ENCODE measurements at places on chromosomes 13 and 19.
A peak's percentile ranks its signal among the peaks of the same experiment; 100 is the strongest.

- DNase-seq, result no peak
These were observed 938.3 kb upstream of the PCDH9 start for GRCh38 chr13:68168448-68168847.

DNA sequence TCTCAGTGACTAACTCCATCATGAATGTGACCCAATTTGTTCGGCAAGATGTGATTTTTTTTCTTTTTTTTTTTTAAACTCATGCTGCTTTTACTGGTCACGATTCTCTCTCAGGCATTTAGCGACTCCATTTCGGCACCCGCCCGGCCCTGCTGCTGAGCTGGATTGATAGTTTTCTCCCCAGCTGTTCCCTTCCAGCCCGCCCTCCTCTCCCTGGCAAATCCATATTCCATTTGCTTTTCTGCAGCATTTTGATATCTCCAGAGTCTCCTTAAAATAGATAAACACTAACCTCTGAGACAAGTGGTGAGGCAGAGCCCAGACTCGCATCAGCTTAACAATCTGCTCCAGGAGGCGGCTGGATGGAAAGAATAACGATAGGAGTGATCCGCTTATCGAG lies 55.5 kb upstream of the KATNAL1 start:
- DNase-seq, result no peak

- no peak for DNase-seq
These were observed 515.8 kb downstream of the KLF12 start for GRCh38 chr13:73618275-73618865.

- peak; percentile 93 for DNase-seq
These were observed at the start of gene LDLR for GRCh38 chr19:11089254-11090013. Gene LDLR, plus strand, starts transcription at chr19:11089463. Its CDS starts 86 bp downstream, at chr19:11089549.

DNA sequence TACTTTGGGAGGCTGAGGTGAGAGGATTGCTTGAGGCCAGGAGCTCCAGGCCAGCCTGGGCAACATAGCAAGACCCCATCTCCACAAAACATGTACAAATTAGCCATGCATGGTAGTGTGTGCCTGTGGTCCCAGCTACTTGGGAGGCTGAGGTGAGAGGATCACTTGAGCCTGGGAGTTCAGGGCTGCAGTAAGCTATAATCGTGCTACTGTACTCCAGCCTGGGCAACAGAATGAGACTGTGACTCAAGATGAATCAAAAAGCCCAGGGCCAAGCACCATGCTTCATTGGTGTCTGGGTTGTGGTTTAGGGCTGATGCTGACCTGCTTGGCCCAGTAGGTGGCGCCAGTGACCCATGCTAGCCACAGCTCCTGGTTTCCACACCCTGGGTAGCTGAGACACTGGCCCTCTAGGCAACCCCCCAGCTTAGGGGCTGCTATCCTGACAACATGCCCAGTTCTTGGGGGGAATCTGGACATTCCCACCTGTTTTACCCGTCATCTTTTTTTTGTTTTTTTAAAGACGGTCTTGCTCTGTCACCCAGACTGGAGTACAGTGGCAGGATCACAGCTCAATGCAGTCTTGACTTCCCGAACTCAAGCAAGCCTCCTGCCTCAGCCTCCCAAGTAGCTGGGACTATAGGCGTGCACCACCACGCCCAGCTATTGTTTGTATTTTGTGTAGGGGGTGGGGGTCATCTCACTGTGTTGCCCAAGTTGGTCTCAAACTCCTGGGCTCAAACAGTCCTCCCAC lies 5.5 kb downstream of the CCDC124 start:
- DNase-seq, result peak; percentile 86

- DNase-seq, result no peak
These were observed 172.3 kb upstream of the SPRY2 start for GRCh38 chr13:80513196-80513595.

- DNase-seq, result no peak
These were observed 218.0 kb downstream of the RBM26 start for GRCh38 chr13:79187917-79188690.

DNA sequence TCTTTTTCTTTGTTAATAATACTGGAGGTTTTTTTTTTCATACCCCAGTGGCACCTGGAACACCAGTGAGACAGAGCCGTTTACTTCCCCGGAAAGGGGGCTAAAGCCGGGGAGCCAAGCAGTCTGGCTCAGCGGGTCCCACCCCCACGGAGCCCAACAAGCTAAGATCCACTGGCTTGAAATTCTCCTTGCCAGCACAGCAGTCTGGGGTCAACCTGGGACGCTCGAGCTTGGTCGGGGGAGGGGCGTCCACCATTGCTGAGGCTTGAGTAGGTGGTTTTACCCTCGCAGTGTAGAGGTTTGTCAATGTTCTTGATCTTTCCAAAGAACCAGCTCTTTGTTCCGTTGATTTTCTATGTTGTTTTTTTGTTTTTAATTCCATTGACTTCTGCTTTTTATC lies 94.6 kb upstream of the DIAPH3 start:
- DNase-seq, result no peak

All from CD4-positive, alpha-beta T cell treated with Interferon alpha-2 for 1 hour (primary cell).